Naive thymus-derived CD4-positive, alpha-beta T cell (primary cell): ENCODE measurements at places on chromosomes 16 and 17.

DNA sequence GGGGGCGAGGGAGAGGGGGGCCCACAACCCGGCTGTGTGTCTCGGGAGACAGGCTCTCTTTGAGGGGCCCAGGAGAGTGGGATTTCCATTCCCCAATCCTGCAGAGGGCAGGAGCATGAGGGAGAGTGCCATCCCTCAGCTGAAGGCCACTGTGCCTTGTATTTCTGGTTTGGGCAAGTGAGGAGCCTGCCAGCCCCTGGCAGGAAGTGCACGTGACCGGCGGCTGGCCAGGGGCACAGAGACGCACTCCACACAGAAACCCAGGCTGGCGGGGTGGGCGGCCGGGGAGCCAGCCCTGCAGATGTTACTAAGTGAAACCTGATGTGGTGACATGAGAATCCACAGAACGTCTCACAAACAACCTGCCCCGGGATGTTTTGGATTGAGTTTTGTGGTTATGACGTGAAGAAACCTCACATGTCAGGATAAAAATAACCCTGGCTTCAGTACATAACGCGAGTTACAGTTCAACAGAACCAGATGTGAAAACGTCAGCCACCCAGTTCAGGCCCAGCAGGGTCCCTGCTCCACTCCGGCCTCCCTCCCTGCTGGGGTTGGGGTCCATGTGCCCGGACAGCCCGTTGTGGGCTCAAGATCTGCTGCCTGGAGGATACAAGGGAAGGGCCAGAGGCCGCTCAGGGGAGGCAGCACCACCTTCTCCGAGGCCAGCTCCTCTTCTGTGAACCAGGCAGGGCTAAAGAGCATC lies 51.7 kb upstream of the MTSS2 start:
- peak; percentile 41 for DNase-seq

GRCh38 chr17:39994448-39994847 lies 13.8 kb downstream of the PSMD3 start:
- no peak for DNase-seq

GRCh38 chr16:73546341-73546845 lies 498.5 kb upstream of the ZFHX3 start:
- no peak for DNase-seq

GRCh38 chr17:78378225-78379130 lies at the start of gene PGS1:
Gene PGS1, plus strand, starts transcription at chr17:78378649. Its CDS starts 17 bp downstream, at chr17:78378666.
- DNase-seq, result peak; percentile 77

DNA sequence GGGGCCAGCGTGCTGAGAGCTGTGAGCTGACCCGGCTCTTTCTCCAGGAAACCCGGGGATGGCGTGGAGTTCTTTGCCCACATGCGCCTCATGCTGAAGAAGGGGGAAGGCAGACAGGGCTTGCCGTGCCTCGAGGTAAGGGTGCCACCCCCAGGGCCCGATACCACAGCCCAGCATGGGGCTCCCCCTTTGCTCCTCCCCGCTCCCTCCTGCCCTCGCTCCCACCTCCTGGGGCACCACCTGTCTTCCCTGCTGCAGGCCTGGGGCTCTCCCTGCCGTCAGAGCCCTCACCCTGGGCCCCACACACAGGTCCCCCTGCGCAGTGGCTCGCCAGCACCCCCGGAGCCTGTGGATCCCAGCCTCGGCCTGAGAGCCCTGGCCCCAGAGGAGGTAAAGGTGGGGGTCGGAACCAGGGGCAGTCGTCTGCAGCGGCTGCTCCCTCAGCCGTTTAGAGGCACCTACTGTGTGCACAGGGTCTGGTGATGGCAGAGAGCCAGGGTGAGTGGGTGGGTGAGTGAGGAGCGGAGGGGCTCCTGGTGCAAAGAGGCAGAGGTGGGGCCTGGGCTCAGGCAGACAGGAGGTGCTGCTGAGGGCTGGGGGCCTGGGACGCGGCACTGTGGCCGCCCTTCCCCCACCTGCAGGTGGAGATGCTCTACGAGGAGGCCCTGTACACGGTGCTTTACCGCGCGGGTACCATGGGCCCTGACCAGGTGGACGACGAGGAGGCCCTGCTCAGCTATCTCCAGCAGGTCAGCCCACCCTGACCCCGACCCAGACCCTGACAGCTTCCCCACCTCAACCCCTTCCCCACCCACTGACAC lies 5.6 kb downstream of the BAIAP3 start:
- DNase-seq, result no peak

DNA sequence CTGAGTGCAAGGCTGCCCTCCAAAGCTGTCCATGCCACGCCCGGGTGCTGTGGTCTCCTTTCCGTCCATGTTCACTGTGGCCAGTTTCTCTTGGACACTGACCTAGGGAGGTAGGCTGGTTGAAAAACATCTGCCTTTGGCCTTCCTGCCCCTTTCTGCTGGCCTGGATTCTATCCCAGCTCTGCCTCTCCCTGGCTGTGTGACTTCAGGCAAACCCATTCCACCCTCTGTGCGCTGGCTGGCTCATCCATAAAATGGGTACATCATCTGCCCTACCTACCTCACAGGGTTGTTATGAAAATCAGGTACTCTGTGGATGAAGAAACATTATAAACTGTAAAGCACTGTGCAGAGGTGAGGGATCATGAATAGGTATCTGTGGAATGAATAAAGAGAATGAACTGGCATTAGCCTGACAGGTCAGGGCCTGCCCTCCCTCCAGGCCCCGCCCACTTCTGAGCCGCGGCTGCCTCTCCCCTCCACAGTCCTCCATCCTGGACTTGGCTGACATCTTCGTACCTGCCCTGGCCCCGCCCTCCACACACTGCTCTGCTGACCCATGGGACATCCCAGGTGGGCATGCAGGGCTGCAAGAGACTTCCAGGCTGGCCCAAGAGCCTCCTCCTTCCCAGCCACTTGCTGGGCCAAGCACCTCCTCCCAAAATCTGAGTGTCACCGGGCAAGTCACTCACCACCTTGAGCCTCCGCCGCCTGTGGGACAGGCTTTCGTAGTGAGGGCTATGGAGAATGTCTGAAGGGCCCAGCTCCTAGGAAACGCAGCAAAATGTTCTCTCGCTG lies 7.0 kb upstream of the SPATA20 start:
- no peak for DNase-seq

DNA sequence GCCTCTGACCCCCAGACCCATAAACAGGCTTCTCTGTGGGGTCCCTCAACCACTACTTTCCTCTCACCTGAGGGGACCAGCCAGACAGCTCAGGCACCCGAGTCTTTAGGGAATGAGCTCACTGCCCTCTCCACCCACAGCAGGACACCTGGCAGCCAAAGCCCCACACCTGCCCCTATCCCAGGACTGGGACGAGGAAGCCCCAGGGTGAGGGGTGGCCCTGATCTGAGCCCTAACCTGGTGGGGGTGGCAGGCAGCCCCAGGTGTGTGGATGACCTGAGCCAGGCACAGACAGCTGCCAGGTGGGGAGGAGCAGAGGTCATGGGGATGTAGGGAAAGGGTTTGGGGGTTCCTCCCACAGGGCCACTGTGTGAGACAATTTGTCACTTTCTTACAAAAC lies 1.7 kb upstream of the TEX19 start:
- no peak for DNase-seq
